ENCODE measurements at places on chromosomes 2 and 18.

DNA sequence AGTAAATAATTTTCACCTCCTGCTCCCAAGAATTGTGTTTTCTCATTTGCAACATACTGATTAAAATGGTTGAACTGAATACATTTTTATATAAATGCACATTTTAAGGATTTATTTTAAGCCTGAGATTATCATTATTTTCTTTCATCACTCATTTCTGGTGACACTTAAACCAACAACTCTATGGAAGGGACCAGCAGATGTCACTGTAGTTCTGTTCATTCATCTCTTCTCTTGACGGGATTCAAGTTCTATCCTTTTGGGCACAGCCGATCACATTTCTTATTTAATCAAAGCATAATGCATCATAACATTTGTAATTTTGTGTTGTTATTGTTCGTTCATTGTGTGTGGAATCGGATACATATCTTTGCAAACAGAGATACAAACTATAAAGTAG, 417.9 kb downstream of the HRH4 start:
- no peak for DNase-seq

GRCh38 chr2:99607454-99607853, 117.6 kb upstream of the REV1 start:
- DNase-seq = no peak

DNA sequence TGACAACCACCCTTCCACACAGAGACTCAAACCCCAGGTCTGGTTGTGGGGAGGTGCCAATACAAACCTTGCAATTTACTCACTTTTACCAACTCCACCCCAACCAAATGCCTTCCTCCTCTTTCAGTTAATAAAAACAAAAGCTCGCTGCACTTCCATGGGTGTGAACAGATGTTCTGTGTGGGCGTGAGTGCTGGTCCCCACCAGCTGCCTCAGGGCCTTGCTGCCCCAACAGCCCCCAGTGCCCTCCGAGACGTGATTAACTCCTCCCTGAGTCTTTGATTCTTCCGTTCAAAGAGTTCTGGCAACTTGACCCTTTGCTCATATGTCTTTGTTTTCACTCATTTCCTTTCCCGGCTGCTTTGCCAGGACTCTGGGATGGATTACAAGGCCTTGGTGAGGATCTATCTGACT, 258.9 kb upstream of the CXCR4 start:
- no peak for DNase-seq

- no peak for DNase-seq
These were observed 193.5 kb upstream of the TCF4 start for GRCh38 chr18:55781481-55781957.

- no peak for DNase-seq
These were observed 65.6 kb downstream of the IRS1 start for GRCh38 chr2:226733927-226734564.

DNA sequence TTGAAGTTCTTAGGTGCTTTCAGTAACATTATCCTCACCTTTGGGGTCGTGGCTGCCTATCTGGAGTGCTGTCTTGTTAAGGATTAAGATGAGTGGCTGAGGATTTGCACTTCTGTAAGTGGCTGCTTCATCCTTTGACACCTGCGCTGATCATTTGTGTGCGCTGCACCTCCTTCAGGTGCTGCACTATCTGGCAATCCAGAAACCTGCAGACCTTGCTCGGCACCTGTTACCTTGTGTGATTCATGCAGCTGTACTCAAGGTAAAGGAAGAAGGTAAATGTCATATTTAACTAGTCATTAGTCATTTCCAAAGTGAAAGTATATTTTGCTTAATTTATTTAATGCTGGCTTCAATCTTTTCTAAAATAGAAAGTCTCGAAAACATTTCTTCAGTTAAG, 110.3 kb downstream of the RAB3GAP1 start:
- no peak for DNase-seq

DNA sequence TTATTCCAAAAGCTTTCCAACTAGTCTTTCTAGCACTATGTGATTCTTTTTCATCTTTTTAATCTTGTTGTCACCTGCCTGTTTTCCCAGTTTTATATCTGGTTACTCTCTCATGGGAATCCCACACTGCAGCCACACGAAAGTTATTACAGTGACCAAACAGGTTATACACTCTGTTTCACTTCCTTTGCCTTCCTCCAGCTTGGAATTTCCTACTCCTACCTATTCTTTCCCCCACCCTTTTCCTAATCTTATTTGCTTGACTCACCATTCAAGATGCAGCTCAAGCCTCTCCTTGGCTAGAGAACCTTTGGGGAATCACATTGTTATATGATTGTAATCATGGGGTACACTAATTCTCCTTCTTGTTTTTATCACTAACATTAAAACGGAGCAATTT, 13.4 kb upstream of the TLK1 start:
- DNase-seq = no peak

GRCh38 chr2:46163098-46163430, 134.1 kb upstream of the EPAS1 start:
- DNase-seq = no peak

- DNase-seq = no peak
These were observed 108.7 kb upstream of the KCTD1 start for GRCh38 chr18:26656944-26657536.

GRCh38 chr18:34342960-34343359, 118.2 kb upstream of the NOL4 start:
- DNase-seq = no peak

DNA sequence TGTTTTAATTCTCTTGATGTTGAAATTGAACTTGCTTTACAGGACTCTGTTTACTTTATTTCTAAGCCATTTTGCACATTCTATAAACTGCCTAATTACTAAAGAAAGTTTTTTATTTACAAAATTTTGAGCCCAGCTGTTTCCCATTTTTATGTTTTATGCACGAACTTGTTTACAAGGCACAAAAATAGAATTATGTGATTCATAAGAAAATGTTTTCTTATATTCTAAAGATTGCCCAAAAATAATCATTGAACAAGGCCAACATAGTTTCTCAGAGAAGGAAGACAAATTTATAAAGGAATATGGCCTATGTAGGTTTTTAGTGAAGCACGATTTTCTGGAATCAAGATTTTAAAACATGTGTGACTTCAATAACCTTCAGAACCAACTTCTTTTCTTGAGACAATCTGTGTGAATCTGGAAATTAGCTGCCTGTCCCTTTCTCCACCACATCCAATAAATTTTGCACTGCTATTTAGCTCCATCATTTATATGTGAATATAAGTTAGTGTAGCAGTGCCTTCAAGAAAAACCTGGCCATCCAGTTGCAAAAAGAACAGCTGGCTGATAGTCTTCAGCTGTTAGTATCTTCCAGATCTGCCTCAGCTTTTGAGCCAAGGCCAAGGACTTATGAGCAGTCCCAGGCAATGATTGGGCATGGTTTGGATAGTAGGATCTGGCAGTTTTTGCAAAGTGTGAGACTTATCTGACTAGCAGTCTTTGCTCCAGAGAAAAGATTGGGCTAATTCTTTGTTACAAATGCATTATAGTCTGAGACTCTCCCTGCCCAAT, 253.2 kb upstream of the COL3A1 start:
- no peak for DNase-seq

DNA sequence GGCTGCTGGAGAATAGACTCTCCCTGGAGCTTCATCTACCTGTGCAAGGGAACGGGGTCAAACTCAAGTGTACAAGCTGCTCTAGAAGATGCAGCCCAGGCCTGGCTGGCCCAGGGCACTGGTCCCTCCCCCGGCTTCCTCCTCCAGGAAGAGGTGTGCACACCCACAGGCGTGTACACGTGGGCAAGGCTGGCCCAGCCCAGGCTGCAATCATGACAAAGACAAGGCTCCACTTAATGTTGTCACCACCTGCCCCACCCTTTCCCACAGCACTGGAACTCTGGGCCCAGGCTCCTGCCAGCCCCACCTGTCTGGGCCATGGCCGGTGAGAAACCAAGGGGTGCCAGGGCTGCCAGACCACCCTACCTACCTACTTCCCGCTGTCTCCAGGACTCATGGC, 29.6 kb upstream of the ALPP start:
- no peak for DNase-seq

- no peak for DNase-seq
These were observed 95.7 kb upstream of the EPC2 start for GRCh38 chr2:148548716-148549400.

GRCh38 chr2:74551530-74551929, 2.2 kb downstream of the LOXL3 start:
- DNase-seq = no peak

DNA sequence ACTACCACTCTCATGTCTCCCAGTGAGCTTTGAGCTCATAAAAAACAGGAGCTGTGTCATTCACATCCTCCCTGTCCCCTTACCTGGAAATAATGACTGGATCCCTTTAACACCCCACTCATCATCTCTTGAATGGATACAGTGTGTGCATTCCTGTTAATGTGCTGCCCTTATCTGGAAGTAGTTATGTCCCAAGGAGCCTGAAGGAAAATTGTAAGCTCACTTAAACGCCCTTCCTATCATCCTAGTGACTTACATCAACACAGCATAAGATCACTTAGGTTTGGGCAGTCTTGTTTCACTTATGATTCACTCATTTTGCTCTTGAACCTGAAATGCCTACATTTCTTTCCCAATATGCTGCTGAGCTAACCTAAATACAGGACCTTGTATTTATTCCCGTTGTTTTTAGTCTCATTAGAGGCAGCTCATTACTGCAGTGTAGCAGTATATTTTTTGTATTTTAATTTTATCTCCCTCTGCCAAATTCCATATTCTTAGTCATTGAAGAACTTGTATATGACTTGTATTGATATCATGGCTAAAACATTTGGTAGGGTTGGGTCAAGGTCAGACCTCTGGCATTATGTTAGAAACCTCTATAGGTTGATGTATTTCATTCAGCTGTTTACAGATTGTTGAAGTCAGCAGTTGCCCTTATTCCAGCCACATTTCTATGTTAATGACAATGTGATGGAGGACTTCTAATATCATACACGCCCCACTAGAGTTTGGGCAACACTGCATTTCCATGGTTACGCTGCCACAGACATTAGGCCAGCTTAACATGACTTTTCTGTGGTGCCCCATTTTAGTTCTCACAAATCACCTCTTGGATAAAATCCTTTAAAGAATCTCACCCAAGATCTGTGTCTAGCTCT, 72.9 kb downstream of the PKP4 start:
- no peak for DNase-seq

GRCh38 chr18:42087235-42087634, 132.2 kb downstream of the PIK3C3 start:
- no peak for DNase-seq

- DNase-seq = no peak
These were observed 104.7 kb downstream of the CD226 start for GRCh38 chr18:69843015-69843414.

DNA sequence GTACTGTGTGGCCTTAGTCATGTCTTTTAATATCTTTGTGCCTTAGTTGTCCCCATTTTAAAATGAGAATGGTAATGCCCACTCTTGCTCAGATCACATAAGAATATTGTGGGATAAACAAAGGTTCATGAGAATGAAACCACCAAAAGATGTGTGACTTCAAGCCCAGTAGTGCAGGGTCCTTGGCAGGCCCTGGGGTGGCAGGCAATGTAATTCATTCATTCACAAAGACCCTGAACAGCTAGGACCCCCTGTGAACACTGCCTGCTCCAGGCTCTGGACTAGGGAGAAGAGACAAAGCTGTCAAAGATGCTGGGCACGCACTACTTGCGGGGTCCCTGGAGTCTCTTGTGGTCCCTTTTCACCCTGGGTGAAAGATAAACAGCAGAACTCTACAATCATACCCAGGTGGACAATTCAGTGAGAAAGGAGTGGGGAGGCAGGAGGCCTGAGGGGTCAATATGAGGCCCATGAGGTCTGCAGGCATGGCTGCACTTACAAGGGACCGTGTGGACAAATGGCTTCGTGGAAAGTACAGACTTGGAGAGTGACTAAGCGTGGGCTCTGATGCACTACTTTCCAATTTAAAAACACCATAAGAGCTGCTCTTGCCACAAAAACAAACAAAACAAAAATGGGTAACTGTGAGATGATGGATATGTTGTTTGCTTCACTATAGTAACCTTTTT, 136.1 kb downstream of the SMAD7 start:
- no peak for DNase-seq

- DNase-seq = no peak
These were observed 60.5 kb upstream of the TFPI start for GRCh38 chr2:187614756-187615155.

DNA sequence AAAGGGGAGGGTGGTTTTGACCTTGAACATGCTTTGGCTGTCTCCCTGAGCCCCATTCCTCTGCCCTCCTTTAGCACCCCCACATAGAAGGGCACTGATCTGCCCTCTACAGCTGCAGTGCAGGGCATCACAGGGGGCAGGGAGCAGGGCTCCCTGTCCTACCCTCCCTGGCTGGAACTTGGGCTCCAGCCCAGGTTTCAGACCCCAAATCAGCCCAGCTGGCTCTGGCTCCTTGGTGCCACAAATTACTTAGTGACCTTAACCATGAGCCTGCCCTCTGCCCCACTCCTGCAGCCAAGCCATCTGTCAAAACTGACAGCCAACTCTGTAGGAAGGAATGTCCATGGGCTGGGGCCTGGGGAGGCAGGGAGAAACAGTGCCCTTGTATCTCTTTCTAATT, 105.6 kb downstream of the MAPK4 start:
- DNase-seq = no peak

DNA sequence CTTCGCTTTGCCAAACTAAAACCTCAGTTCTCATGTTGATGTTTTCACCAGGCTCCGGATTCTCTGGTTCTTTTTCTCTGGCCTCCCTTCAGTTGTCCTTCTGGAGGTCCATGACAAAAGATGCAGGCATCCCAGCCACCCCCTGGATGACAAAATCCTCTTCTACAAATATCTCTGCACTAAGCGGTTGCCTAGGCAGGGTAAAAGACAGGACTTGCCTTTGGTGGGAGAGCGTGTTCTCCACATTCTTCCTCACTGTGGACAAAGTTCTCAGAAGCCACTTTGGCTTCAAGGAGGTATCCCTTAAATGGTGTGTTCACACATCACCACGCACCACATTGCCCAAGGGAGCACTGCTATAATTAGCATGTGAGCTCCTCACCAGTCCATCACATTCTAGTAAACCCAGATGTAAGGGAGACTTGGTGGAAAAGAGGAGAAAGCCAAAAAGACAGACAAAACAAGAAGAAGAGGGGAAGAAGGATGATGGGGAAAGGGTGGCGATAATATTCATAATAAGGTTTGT, 23.6 kb upstream of the MRPL33 start:
- no peak for DNase-seq

GRCh38 chr2:152355409-152355831, 20.4 kb downstream of the FMNL2 start:
- DNase-seq = no peak

- no peak for DNase-seq
These were observed 101.7 kb downstream of the PDE11A start for GRCh38 chr2:177970670-177971454.

DNA sequence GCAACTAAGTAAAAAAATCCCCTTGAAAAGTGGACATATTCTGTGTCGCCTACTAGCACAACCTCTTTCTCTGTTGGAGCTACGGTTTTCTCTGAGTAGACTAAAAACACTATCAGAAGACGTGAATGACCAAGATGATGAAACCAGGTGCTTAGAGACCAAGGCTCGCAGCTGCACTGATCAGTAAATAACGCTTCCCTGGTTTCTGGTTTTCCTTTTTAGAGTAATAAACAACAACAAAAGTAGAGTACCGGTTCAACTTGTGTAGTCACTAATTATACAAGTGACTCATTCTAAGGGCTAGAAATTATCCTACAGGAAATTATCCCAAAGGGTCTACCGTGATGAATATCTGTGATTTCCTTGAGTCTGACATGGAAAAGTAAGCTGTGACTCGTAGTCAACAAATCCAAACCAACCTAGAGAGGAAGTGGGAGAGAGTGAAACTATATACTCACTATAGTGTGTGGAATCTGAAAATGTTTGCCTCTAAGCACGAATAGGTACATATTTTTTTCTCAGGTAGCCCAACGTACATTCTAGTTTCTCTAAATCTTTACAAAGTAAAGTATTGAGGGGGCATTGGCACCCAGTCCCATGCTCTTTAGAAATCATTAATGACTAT, 17.8 kb downstream of the RASGRP3 start:
- no peak for DNase-seq

Data from activated T-helper 1 cell treated with anti-CD3 and anti-CD28 coated beads, Interleukin-2, amount 50 U/mL, for 16 hours (primary cell).